ENCODE measurements at places on chromosomes 5 and 9. TPM values are rescaled to one million over a fixed set of nuclear protein-coding genes. Genes with fewer than 3 reads are reported as not detected.

Gene LTC4S
- 1.4 TPM for total RNA-seq

Gene ANXA2R
- 3.5 TPM for total RNA-seq

Gene TSTD2
- total RNA-seq = 16.3 TPM

DNA sequence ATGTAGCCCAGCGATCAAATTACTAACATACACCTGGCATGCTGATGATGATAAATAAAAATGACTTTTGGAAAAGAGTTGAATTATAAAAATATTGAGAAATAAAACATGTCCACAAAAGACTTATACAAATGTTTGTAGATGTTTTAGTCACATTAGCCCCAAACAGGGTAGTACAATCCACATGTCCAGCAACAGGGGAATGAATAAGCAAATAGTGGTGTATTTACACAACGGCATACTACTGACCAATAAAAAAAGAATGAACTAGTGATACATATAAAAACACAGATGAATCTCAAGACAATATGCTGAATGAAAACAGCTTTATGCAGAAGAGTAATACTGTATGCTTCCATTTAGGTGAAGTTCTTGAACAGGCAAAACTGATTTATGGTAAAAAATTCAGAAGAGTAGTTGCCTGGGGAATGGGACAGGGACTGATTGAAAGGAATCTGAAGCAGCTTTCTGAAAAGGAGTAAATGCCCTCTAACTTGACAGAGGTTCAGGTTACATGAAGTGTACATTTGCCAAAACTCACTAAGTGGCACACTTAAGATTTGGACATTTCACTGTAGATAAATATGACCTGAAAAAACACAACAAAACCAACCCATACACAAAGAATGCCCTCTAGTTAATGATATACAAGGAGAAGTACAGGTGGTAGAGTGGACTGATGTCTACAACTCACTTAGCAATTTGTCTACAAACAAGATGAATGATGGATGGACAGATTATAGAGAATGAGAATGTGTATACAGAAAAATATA lies 35.4 kb downstream of the ACTL7A start:
- no peak for DNase-seq

DNA sequence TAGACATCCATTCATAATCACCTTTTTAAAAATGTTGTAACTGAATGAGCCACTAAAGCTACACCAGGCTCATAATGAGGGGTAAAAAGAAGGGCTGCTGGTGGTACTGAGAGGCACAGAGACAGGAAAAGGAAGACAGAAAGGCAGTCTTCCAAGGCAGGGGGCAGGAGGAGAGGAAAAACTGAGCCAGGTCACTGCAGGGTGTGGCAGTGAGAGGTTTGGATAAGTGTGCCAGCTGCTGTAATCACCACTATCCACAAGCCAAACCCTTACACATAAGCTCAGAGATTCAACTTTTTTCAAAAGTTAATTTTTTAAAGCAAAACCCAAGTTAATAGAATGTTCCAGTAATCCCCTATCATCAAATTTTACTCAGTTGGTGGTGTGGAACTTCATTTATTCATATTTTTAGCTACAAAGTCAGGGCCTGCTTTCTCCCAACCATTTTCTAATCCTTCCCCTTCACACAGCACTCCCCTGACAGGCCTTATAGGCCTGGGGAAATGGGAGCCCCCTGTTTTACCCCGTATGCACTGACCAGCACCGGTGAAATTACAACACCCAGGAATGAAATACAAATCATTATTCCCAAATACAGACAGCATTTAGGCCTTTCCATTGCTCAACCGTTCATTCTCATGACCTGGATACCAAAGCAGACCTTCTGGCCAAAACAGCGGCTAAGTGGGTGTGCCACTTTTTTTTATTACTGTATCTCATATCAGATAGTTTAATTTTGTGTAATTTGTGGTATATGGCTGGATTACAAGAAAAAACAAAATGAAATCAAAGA lies 76.3 kb downstream of the EFNA5 start:
- DNase-seq = no peak

DNA sequence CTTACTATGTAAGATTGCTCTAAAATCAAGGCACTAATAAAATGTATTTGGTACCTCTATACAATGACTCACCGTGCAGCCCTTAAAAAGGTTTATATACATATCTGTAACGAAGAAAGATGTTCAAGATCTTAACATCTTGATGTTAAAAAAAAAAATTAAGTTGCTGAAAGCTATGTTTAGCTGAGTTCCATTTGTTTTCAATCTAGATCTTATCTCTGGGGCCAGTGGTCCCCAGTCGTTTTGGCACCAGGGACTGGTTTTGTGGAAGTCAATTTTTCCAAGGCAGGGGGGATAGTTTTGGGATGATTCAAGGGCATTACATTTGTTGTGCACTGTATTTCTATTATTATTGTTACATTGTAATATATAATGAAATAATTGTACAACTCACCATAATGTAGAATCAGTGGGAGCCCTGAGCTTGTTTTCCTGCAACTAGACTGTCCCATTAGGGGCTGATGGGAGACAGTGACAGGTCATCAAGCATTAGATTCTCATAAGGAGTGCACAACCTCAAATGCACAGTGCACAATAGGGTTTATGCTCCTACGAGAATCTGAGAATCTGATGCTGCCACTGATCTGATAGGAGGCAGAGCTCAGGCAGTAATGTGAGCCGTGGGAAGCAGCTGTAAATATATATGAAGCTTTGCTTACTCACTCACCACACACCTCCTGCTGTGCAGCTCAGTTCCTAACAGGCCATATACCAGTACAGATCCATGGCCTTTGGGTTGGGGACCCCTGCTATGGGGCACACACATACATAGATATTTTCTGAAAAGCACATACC lies 27.6 kb upstream of the TSLP start:
- DNase-seq = no peak

DNA sequence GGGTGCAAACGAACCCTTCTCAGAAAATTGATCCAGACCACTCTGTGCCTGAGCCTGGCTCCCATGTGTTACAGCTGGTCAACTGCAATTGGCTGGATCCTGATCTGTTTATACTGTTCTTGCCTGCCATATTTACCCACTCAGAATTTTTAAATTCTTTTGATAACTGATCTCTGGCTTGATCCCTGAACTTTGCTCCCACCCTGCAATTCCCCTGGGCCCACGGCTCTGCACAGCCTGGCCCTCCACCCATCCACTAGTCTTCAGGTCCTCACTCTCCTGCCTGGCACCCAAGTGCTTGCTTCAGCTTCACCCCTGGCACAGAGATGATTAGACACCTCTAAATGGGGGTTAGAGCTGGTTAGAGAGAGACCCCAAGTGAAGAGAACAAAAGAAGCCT lies 25.9 kb upstream of the MIER3 start:
- DNase-seq = no peak

GRCh38 chr5:141734501-141735229 lies 52.6 kb upstream of the ARAP3 start:
- DNase-seq = no peak

- peak; percentile 92 for DNase-seq
Observed at GRCh38 chr5:139747583-139748504, 47.8 kb upstream of the PSD2 start.

DNA sequence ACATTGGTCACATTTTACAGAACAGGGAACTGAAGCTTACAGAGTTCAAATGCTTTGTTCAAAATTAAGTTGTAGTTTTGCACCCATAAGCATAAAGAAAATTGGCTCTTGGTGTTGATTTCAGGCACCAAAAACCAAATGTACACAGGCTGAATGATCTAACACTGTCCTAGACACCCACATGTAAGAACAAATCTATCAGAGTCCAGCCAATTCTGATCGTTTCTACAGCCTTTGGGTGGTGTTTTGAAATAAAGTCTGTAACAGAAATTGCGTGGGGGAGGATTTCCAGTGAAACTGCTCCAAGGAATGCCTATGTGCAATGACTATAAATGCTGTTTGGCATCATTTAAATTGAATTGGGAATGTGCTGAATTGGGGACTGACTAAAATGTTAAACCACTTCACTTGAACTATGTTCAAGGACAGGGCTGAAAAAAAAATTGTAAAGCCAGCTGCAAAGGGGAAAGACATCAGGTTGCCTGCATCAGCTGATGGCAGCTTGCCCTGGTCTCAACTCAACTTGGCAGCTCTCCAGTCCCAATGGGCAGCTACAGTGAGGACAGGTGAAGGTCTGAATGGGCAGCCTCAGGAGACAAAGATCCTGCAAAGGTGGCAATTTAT lies 92.2 kb upstream of the TRPC7 start:
- no peak for DNase-seq

DNA sequence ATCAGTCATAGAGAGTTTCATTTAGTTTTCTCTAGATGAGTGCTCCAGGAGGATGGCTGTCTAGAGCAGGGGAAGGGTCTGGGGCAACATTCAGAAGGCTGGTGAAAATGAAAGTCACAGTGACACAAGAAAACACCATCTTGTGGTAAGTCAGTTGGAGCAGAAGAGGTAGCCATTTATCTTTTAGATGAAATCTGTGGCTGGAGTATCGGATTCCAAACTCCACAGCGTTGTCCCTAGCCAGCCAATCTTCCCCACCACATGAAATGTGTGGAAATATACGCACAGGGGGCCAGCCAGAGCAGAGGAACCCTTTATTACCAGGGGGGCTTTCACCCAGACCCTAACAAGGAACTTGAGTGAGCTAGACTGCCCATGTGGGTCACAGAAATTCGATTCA lies 15.9 kb upstream of the TNFAIP8 start:
- no peak for DNase-seq

- DNase-seq = no peak
Observed at GRCh38 chr5:121841892-121842291, 9.8 kb upstream of the FTMT start.

DNA sequence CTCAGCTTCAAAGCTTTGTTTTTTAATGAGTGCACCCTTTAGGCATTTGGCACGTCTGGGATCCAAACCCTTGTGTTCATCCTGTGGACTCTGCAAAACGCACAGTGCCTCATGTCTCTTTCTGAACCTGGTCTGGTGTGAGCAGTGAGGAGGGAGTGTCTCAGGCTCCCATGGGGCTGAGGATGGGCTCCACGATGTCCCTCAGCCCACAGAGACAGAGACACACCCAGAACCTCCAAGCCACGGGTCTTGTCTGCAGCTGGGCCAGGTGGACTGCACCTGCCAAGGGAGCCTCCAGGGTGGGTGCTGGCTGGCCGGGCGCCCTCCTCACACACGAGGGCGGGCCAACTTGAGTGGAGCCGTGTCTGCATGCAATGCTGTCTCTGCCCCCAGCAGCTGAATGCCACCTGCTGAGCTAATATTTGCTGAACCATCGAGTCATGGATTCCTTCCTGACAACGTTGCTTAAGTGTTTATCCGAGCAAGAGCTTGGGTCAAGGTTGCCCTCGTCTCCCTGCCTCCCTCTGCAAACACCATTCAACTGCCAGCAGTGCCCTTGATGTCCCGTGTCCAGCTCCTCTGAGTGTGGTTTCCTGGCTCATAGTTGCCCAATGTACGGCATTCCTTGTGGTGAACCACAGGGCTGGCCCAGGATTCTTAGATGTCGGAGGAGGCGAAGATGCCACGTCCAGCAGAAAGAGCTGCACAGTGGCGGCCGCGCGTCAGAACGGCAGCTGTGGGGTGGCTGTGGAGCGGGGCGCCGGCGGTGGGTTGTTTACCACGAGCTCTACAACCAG lies 31.4 kb upstream of the LPCAT1 start:
- peak; percentile 96 for DNase-seq

GRCh38 chr5:103890313-103890712 lies 327.7 kb upstream of the NUDT12 start:
- DNase-seq = no peak

- DNase-seq = peak; percentile 66
Observed at GRCh38 chr9:38017149-38017884, 51.7 kb downstream of the SHB start.

DNA sequence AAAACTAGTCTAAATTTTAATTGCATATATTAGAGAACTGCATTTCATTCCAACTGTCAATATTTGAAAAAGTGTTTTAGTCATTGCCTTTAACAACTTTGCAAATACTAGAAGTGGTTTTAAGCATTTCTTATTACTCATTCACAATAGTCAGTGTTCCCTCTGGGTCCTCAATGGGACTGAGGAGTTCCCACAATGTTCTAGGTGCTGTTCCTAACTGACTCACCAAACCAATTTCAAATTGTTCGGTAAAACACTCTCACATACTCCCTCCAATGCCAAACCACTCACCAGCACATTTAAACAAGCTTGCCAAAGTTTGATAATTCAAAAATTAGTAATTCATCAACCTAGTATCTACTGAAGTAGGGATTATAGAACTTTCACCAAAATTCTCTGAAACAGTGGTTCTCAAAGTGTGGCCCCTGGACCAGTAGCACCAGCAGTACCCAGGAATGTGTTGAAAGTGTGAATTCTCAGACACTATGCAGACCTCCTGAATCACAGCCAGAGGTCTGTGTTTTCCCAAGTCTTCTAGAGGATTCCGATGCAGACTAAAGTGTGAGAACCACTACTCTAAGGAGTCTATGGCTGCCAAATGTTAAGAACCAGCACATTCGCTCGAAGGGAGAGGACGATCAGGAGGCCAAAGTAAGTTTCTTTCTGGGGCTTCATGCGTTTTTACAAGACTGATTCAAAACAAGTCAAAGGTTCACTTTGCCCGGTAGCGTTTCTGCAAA lies 72.8 kb downstream of the APBA1 start:
- no peak for DNase-seq

DNA sequence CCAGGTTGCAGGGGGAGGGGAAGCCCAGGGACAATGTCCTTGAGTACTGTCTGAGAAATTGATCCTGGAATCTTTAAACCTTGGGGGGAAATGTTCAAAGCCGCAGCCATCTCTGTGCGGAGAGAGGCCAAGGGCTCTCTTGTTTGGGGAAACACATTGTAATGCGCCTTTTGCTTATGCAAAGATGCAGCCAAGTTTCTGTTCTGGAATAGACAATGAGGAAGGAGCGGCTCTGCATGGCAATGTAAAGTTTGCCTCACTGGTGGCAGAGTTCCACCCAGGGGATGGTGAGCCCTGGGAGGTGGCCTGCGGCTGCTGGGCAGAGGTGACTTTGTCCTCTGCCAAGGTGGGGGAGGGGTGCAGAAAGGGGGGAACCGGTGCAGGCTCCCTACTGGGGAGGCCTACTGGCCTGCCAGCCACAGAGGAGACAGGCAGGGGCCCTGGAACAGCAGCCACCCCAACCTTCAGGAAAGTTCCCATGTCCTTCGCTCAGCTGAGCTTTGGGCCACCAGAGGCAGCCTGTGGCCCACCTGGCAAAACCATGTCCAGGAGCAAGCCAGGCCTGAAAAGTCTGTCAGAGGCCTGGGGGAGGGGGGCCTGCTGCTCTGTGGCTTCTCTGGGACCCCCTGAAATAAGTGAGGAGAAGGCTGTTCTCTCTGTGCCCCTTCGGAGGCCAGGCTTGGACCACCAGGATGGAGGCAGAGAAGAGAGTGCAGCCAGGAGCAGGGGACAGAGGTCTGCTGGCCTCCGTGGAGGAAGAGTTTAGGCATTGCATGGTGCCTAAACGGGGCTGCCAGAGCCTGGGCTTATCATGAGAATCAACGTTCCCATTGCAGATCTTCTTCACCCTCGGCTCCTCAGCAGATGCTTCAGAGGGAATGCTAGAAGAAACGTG lies 127.8 kb downstream of the ZNF354C start:
- peak; percentile 76 for DNase-seq

Measured in osteoblast (primary cell).